Stromal cell of bone marrow (primary cell): ENCODE measurements at places on chromosomes 4 and X.

- no peak for DNase-seq
Observed at GRCh38 chrX:149992918-149993317, 54.6 kb upstream of the EOLA2 start.

GRCh38 chr4:99845708-99846469, 29.3 kb downstream of the DAPP1 start:
- DNase-seq, result no peak

- DNase-seq, result no peak
Observed at GRCh38 chr4:40228497-40229365, 31.9 kb downstream of the RHOH start.

- no peak for DNase-seq
Observed at GRCh38 chr4:41460641-41461040, 77.3 kb upstream of the LIMCH1 start.
